ENCODE measurements at places on chromosomes 16 and 17.

DNA sequence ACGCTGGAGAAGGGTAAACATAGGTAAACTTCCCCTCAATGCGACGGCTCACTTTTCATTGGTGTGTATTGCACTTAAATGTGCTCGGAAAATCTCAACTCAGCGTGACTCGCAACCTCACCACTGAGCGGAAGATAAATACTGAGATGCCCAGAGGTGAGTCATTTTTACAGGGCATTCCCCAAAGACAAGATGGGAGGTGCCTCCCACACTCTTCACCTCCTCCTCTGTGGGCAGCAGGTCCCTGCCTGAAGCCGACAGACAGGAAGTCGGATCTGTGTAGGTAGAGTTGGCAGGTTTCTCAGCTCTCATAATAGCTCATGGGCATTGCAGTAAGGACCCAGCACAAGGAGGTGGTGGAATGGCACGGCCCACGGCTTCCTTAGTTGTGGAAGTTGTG, 274.6 kb upstream of the HSBP1 start:
- no peak for DNase-seq

- DNase-seq: no peak
Observed at GRCh38 chr17:59110973-59111372, 4.3 kb upstream of the TRIM37 start.

GRCh38 chr16:15502041-15502725, 67.8 kb downstream of the BMERB1 start:
- DNase-seq: no peak

GRCh38 chr17:63387656-63388340, 58.3 kb downstream of the CYB561 start:
- DNase-seq: no peak

DNA sequence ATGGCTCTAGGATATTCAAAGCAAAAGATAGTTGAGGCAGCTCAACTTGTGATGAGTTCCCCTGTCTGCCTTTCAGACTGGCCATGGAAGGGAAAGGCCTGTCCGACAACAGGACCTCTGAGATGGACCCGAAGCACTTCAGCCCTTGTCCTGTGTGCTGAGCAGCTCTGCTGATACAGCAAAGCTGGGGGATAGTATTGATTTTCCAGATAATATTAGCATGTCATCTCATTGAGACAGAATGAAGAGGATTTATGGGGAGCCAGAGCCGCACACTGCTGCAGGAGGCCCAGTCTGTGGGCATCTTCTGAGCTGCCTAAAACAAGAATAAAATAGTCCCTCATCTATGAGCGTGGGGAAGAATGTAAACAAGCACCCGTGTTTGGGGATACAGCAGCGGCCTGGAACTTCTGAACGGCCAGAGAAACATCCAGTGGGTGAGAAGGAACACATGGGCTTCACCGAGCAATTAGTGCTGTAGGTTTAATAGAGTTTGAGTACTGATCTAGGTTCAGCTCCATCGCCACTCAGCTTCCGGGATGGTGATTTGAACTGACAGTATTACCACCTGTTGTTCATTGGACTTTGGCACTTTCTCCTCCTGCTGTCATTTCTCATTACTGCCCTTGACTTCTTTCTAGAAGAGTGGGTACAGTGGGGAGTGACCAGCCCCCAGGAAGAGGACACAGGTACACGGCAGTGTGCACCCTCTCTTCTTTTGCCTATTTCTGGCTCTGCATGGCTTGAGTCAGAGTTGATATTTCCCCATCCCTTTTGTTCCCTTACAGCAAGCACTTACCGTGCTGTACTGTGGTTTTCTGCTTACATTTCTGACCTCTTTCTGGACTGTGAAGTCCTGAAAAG, 96.5 kb upstream of the TBX2 start:
- DNase-seq: no peak

GRCh38 chr17:83041305-83041704, 38.1 kb upstream of the METRNL start:
- DNase-seq: no peak

DNA sequence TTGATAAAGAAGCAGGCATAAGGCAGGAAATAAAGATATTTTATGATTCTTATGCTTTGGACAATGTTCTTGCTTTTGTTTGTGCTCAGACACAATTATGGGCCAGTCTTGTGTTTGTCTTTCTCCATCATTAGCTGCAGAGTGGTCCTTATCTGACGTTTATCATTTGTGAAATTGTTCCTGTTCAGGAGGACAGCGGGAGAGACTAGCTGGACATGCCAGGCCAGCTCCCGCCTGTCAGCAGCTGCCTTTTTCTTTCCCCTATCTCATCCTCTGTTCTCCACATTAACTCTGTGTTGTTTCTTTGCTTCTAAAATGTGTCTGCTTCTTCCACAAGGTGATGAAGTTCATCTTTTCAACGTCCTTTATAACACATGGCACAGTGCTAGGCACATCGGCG, 333.5 kb downstream of the NPIPA8 start:
- no peak for DNase-seq

GRCh38 chr17:2343421-2343820, 6.1 kb downstream of the SGSM2 start:
- DNase-seq: no peak

- DNase-seq: no peak
Observed at GRCh38 chr17:76691379-76692191, 19.2 kb downstream of the MXRA7 start.

- no peak for DNase-seq
Observed at GRCh38 chr16:49466881-49467280, 93.3 kb downstream of the C16orf78 start.

DNA sequence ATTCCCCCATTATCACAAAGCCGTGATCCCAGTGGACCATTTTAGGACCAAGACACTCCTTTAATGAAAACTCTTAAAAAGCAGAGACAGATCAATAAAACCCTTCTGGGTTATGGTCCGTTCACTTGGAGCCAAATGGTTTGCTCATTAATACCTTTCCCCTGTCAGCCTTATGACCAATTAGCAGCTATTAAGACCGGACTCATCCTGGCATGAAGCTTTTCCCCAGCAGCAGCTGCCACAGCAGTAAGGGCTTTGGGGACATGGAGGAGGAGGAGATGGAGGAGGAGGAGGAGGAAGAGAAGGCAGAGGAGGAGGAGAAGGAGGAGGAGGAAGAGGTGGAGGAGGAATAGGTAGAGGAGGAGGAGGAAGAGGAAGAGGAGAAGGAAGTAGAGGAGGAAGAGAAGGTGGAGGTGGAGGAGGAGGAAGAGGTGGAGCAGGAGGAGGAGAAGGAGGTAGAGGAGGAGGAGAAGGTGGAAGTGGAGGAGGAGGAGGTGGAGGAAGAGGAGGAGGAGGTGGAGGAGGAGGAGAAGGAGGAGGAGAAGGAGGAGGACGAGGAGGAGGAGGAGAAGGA, 50.1 kb upstream of the IRX3 start:
- no peak for DNase-seq

- no peak for DNase-seq
Observed at GRCh38 chr17:6422654-6423241, 12.2 kb downstream of the AIPL1 start.

DNA sequence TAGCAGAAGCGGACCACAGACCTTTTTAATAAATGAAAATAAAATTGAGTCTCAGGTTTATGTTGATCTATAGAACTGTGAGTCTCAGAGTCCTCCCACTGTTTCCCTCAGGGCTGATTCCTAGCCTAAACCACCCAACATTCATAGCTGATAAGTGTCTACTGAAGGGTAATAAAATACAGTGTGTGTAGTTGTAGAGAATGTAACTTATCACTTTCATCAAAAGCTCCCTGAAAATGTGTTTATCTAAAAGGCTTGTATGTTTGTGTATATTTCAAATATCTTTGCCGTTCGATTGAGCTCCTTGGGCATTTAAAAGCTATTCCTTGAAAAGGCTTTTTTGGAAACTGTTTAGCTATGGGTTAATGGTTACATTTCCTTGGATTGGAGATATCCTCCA, 740.3 kb upstream of the SOX9 start:
- no peak for DNase-seq

DNA sequence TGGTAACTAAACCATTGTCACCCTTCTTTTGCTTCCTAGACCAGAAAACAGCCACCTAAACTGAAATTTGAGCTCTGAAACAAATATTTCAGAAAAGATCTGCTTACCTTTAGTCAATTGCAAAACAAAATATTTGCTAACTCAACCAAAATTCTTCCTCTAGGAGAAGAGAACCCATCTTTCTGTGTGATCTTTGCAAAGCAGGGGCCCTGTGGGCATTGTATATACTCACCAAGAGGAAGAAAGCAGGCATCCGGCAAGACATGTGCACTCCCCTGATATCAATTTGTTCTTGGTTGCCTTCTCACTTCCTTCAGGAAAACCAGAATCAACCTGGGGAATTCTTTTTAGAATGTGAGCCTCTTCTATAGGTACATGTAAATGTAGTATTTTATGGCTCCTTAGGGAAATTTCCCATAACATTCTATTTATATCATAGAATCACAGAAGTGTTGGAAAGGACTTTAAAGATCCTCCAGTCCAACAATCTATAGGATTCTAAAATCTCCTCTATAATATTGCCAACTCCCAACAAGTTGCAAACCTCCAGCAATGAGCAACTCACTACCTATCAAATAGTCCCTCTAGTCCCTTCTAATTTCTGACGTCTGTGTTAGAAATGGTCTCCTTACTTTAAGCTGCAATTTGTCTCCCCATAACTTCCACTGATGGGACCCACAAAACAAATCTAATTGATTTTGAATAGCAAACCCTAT, 966 bp downstream of the SLFN14 start:
- no peak for DNase-seq

DNA sequence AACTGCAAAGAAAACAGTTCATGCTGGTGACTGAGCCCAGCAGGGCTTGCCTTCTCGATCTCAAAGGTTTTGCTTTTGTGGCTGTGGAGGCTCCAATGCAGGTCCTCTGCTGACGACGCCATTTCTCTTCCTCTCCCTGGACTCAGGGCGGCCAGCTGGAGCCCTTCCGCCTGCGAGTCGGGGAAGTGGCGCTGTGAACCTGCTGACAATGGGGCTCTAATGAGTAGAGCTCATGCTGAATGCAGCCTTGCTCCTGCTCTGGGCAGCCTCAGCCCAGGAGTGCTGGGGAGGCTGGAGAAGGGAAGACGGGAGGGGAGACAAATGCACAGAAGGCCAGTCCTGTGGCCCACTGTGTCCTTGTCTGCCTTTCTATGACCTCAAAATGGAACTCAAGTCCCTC, 43.8 kb downstream of the VAC14 start:
- DNase-seq: no peak

DNA sequence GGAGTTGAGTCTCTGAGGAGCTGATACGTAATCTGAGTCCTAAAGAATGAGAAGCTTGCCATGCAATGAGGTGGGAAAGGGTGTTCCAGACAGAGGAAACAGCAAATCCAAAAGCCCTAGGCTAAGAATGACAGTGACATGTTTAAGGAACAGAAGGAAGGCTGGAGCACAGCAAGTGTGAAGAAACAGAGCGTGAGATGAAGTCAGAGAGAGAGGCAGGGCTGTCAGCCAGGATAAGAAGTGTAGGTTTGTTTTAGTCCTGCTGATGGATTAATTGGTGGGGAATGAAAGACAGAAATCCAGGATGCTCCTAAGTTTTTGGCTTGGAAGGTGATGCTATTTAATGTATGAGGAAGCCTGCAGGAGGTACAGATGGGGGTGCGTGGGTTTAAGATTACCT, 14.5 kb downstream of the MMP28 start:
- DNase-seq: no peak

GRCh38 chr17:2337544-2338314, 428 bp downstream of the SGSM2 start:
- no peak for DNase-seq

DNA sequence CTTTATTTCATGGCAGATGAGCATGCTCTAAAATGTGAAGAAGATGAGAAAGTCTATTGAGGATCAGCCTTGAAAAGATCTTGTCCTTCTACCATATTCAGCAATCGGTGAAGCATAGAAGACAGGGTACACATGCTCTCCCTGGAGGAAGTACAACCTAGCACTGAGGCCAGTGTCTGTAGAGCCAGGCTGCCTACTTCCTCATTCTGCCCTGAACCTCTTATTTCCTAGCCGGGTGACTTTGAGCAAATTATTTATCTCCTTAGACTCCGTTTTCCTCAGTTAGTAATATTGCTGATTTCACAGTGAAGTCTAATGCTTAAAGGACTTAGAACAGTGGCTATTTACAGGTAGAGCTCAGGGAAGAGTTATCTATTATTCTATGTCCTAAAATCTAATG, 58.4 kb downstream of the TMEM100 start:
- no peak for DNase-seq

DNA sequence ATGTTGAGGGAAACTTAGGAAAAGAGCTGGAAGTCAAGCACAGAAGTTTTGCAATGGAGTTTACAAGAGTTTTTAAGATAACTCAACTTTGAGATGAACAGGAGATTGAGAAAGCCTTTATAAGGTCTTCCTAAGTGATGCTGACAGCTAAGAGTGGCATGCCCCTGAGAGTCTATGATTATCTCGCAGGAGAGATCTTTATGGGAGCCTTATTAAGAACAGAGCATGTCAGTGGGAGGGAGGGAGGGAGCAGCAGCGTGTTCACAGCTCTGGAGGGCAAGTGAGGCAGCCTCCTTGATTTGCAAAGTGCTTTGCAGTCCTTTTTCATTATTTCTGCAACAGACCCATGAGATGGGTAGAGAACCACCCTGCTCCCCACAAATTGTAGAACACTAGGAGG, 30.7 kb downstream of the GNAO1 start:
- DNase-seq: no peak

GRCh38 chr16:28192806-28193529, 18.8 kb downstream of the XPO6 start:
- DNase-seq: no peak

- DNase-seq: no peak
Observed at GRCh38 chr16:86523166-86523740, 12.9 kb downstream of the FOXF1 start.

DNA sequence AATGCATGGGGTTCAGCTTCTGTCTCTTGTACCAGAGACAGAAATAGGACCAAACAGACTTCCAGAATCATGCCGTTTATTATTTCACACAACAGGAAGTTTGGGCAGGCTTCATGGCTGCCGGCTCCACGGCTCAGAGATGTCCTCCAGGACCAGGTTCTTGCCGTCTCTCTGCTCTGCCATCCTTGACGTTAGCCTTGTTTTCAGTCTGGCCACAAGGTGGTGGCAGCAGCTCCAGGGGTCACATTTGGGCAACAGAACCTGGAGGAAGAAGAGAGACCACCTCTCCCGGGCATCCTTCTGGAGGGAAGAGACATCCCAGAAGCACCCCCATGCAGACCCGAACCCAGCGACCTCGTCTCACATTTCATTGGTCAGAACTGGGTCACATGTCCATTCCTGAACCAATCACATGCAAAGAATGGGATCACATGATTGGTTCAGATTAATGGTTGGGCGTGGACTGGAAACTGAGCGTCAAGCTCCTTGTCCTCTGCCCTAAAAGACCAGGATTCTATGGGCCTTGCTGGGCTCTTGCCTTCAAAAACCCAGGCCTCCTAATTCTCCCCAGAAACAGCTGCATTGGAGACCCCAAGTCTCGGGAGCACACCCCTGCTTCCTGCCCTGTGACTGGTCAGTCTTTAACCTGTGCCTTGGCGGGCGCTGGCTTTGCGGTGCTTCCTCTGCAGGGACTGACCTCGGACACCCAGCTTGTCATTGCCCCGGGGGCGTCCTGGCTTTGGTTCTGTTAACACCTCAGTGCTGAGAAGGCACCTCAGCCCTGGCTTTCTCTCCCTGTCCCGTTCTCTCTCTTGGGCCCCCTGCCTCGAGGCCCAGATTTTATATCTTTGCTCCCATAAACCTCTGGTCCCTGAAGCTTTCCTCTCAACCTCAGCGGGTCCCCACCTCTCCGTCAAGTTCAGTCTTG, 63.3 kb downstream of the IRF8 start:
- DNase-seq: no peak

GRCh38 chr17:82783498-82783897, 31.6 kb downstream of the TBCD start:
- DNase-seq: no peak

GRCh38 chr16:67449336-67449735, 18.4 kb downstream of the HSD11B2 start:
- DNase-seq: no peak
